ENCODE measurements at places on chromosomes 3 and 15.

GRCh38 chr3:171881251-171881650 lies 38.1 kb downstream of the TMEM212 start:
- DNase-seq, result no peak
- peaks cover 8% of the 10 kb centered on the region for H3K4me1 ChIP-seq
- no peak overlapping the region for H3K4me3 ChIP-seq
- H3K27ac ChIP-seq, result no peak overlapping the region
- H3K27me3 ChIP-seq, result no peaks in the 10 kb centered on the region

- H3K27me3 ChIP-seq, result no peaks in the 10 kb centered on the region
- no peak for DNase-seq
- no peaks in the 10 kb centered on the region for H3K36me3 ChIP-seq
- no peak overlapping the region for H3K27ac ChIP-seq
- H3K4me1 ChIP-seq, result peaks cover 12% of the 10 kb centered on the region
- no peak overlapping the region for H3K4me3 ChIP-seq
These were observed 20.4 kb downstream of the RUVBL1 start for GRCh38 chr3:128103136-128103676.

DNA sequence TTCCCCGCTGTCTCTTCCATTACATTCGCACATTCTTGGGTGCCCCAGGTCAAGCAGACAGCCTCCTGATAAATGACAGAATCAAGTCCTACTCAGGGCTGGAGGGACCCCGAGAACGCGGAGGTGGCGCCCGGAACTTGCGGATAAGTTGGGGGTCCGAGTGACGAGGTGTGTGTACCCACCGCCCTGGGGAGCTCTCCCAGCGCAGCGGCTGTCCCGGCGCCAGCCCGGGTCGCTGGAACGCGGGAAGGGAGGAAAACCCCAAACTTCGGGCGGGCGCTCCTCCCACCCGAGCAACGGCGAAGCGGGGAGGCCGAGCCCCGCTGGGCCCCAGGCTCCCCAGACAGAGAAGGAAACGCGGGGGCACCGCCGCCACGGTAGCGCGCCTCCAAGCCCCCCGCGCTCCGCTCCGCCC lies 550 bp downstream of the CLN6 start:
- peak; percentile 15 for DNase-seq
- H3K36me3 ChIP-seq, result no peaks in the 10 kb centered on the region
- H3K4me1 ChIP-seq, result peaks cover 46% of the 10 kb centered on the region
- peak overlapping the region; percentile 97 for H3K4me3 ChIP-seq
- no peaks in the 10 kb centered on the region for H3K27me3 ChIP-seq
- H3K27ac ChIP-seq, result peak overlapping the region; percentile 97

DNA sequence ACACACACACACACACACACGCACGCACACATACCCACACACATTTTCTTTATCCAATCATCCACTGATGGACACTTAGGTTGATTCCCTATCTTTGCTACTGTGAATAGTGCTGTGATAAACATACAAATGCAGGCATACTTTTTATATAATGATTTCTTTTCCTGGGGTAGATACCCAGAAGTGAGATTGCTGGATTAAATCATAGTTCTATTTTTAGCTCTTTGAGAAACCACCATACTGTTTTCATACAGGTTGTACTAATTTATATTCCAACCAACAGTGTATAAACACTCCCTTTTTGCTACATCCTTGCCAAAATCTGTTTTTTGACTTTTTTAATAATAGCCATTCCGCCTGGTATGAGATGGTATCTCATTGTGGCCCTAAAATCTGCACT lies 94.5 kb upstream of the GK5 start:
- DNase-seq, result no peak
- no peak overlapping the region for H3K4me3 ChIP-seq

DNA sequence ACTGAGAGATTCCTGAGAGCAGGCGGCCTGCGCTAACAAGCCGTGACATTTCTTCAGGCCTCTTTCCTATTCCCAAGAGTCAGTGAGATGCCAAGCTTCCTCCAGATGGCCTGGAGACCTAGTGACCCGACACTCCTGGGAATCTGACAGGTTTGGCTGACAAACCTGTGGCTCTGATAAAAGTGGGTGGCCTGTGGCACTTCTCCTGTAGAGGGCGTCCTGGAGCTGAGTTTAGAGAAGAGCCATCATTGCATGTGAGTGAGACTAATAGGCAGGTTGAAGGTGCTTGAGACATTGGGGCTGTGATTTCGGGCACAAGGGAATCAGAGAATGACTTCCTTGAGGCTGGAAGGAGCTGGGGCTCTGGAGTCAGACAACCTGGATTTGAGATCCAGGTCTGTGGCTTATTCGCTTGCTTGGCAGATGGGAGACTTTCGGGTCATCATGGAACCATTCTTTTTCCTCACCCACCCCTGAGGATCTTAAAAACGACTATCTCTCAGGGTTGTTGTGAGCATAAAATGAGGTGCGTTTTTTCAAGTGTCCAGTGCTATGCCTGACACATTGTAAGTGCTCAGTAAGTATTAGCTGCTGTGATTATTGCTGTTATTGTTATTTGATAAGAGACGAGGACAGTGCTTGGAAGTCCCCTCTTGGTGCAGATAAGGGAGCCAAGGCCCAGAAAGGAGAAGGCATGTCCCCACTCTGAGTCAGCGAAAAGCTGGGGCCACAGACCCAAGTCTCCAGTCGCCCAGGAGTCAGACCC lies 77.2 kb downstream of the SCN10A start:
- peak; percentile 62 for DNase-seq
- no peaks in the 10 kb centered on the region for H3K27me3 ChIP-seq
- no peaks in the 10 kb centered on the region for H3K36me3 ChIP-seq
- H3K27ac ChIP-seq, result no peak overlapping the region

DNA sequence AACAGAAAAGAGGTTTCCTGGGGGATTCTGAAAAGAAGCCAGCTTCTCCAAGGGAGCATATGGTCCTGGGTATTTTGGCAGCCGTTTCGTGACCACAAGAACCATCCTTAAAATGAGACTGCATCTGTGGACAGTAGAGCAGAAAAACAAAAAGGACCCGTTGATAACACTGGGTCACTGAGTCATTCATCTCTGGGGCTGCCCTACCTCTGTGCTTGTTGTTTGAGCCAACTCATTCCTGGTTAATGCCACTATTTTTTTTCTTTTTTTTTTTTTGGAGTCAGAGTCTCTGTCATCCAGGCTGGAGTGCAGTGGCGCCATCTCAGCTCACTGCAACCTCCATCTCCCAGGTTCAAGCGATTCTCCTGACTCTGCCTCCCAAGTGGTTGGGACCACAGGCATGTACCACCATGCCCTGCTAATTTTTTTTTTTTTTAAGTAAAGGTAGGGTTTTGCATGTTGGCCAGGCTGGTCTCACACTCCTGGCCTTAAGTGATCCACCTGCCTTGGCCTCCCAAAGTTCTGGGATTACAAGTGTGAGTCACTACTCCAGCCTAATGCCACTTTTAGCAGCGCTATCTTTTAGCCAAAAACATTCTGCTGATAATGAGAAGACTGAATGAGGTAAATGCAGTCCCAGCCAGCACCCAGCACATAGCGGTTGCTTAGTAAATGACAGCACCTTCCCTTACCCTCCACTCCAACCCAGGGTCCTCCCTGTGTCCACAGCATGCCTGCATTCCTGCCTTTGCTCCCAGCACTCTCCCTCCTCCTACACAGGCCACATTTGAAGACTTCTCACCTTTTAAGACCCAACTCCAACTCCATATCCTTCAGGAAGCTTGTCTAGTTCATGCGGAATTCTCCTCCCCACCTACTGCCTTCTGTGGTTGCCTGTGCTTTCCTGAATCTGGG lies 9.1 kb upstream of the ISL2 start:
- H3K4me1 ChIP-seq, result no peaks in the 10 kb centered on the region
- H3K27ac ChIP-seq, result no peak overlapping the region
- no peak for DNase-seq
- H3K27me3 ChIP-seq, result no peaks in the 10 kb centered on the region

- no peaks in the 10 kb centered on the region for H3K27me3 ChIP-seq
- H3K36me3 ChIP-seq, result no peaks in the 10 kb centered on the region
These were observed 20.2 kb upstream of the CCDC66 start for GRCh38 chr3:56536735-56537134.

GRCh38 chr3:53038679-53039375 lies 7.0 kb downstream of the SFMBT1 start:
- no peaks in the 10 kb centered on the region for H3K36me3 ChIP-seq
- no peaks in the 10 kb centered on the region for H3K27me3 ChIP-seq
- H3K4me3 ChIP-seq, result no peak overlapping the region
- DNase-seq, result no peak

DNA sequence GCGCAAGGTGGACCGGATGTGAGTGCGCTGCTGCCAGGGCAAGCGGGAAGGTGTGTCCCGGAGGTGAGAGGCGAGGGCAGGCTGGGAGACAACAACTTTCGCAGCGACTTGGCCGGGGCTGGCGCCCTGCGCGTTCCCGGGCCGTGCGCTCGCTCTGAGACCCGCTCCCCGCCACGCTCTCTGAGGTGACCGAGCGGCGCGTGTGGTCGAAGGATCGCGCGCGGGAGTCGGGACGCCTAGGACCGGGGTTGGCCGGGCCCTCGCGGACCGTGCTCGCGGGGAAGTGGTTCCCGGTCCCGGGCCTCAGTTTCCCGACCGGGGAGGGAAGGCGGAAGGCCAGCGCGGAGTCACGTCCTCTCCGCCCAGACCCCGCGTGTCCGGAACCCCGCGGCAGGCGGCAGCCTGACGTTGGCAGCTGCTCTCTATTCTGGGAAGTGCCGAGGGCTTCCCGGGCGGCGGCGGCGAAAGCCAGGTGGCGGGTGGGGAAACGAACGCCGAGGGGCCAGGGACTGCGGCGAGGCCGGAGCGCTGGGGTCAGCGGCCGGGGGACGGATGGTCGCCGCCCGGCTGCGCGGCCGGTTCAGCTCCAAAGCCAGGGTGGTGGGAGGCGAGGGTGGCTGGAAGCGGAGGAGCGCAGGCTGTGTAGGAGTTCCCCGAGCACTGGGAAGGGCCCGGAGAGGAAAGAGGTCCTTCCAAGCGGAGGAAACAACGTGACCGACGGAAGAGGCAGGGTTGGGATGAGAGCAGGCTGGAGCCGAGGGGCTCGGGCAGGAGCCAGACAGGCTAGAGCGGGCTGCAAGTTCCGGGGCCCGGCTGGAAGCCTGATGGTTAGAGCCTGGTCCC lies 1.0 kb upstream of the IGF2BP2 start:
- peak; percentile 66 for DNase-seq
- H3K36me3 ChIP-seq, result no peaks in the 10 kb centered on the region
- peak overlapping the region; percentile 73 for H3K4me3 ChIP-seq
- H3K4me1 ChIP-seq, result peaks cover 10% of the 10 kb centered on the region
- peak overlapping the region; percentile 96 for H3K27ac ChIP-seq

GRCh38 chr3:114307832-114308231 lies 14.0 kb downstream of the TIGIT start:
- no peak overlapping the region for H3K4me3 ChIP-seq
- H3K27ac ChIP-seq, result no peak overlapping the region
- no peaks in the 10 kb centered on the region for H3K4me1 ChIP-seq
- no peak for DNase-seq
- H3K27me3 ChIP-seq, result no peaks in the 10 kb centered on the region
- no peaks in the 10 kb centered on the region for H3K36me3 ChIP-seq

DNA sequence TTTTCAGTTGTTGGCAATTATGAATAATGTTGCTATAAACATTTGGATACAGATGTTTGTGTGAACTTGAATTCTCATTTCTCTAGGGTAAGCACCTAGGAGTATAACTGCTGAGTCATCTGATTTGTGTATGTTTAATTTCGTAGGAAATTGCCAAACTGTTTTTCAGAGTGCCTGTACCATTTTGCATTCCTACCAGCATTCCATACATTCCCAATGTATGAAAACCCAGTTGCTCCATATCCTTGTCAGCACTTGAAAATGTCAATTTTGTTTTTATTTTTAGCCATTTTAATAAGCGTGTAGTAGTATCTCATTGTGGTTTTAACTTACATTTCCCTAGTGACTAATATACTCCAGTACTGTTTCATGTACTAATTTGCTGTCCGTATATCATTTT lies 98.5 kb upstream of the TSC22D2 start:
- DNase-seq, result no peak
- no peak overlapping the region for H3K27ac ChIP-seq
- H3K4me3 ChIP-seq, result no peak overlapping the region

GRCh38 chr3:10471054-10471688 lies 34.2 kb downstream of the ATP2B2 start:
- no peaks in the 10 kb centered on the region for H3K4me1 ChIP-seq
- DNase-seq, result peak; percentile 13
- H3K36me3 ChIP-seq, result no peaks in the 10 kb centered on the region
- H3K4me3 ChIP-seq, result no peak overlapping the region
- no peak overlapping the region for H3K27ac ChIP-seq

- no peak overlapping the region for H3K4me3 ChIP-seq
- no peak for DNase-seq
- no peaks in the 10 kb centered on the region for H3K27me3 ChIP-seq
- no peaks in the 10 kb centered on the region for H3K4me1 ChIP-seq
These were observed 406.9 kb downstream of the NR2F2 start for GRCh38 chr15:96737408-96737807.

GRCh38 chr15:60343221-60343970 lies 54.4 kb downstream of the ANXA2 start:
- DNase-seq, result no peak
- no peak overlapping the region for H3K4me3 ChIP-seq
- H3K4me1 ChIP-seq, result no peaks in the 10 kb centered on the region
- H3K36me3 ChIP-seq, result peaks cover 9% of the 10 kb centered on the region

GRCh38 chr3:99639579-99639978 lies 1.2 kb downstream of the COL8A1 start:
- H3K4me3 ChIP-seq, result no peak overlapping the region
- H3K27ac ChIP-seq, result no peak overlapping the region
- H3K36me3 ChIP-seq, result no peaks in the 10 kb centered on the region
- peaks cover 6% of the 10 kb centered on the region for H3K4me1 ChIP-seq
- H3K27me3 ChIP-seq, result peaks cover 82% of the 10 kb centered on the region

DNA sequence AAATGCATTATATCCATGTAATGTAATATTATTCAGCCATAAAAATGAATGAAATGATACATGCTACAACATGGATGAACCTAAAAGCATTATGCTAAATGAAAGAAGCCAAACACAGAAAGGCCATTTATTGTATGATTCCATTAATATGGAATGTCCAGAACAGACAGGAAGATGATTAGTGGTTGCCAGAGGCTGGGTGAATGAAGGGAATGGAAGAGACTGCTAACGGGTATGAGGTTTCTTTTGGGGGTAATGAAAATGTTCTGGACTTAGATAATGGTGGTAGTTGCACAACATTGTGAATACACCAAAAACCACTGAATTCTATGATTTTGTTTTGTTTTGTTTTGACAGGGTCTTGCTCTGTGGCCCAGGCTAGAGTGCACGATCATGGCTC lies 61.6 kb upstream of the MAP4 start:
- H3K4me1 ChIP-seq, result peaks cover 3% of the 10 kb centered on the region
- H3K27ac ChIP-seq, result no peak overlapping the region
- no peak for DNase-seq
- H3K27me3 ChIP-seq, result no peaks in the 10 kb centered on the region

- no peak overlapping the region for H3K27ac ChIP-seq
- H3K36me3 ChIP-seq, result no peaks in the 10 kb centered on the region
- H3K4me3 ChIP-seq, result no peak overlapping the region
- no peaks in the 10 kb centered on the region for H3K4me1 ChIP-seq
- no peaks in the 10 kb centered on the region for H3K27me3 ChIP-seq
- DNase-seq, result peak; percentile 58
These were observed 148.9 kb upstream of the GBE1 start for GRCh38 chr3:81910244-81910852.

Measured in hepatocyte (in vitro differentiated cells).